ENCODE measurements at places on chromosomes 3 and 15.

GRCh38 chr3:24339266-24339825, 155.3 kb downstream of the THRB start:
- DNase-seq: no peak

- no peak for DNase-seq
Observed at GRCh38 chr3:41581700-41582099, 380.2 kb downstream of the ULK4 start.

DNA sequence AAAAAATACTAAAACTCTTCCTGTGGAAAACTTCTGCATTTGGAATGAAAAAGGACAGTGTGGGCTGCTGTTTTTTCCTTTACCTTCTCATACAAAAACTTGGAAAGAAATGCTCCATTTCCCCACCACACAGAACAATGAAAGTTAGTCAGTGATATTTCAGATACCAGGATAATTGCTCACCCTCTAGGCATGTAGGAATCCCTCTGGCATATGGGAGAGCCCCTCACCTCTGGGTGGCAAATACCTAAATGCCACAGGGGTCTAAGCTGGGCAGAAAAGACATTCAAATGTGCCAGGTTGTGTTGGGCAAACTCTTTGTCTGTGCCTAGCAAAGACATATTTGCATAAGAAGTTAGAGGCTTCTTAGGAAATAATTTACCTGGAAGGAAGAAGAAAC, 560.3 kb upstream of the NR2F2 start:
- no peak for DNase-seq

- DNase-seq: no peak
Observed at GRCh38 chr3:39127908-39128304, 20.4 kb downstream of the TTC21A start.

DNA sequence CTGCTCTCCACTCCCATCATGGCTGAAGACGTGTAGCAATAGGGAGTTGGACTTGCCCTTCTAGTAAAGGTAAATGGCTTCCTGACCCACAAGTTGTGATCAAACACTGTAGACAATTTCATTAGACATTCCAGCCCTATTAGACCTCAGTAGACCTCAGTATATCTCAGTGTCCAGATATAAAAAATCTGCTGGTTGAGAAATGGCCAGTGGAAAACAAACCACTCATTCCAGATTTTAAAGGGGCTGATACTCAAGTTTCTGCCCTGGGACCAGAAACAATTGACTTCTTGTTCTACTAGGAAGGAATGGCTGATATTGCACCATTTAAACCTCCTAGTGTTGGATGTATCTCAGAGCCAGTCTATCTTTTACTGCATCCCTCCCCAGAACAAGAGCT, 613.2 kb downstream of the PDCD6IP start:
- DNase-seq: no peak
